ENCODE measurements at places on chromosomes 7 and 10.

GRCh38 chr10:88165849-88166271, 302.4 kb downstream of the PTEN start:
- no peak for DNase-seq

DNA sequence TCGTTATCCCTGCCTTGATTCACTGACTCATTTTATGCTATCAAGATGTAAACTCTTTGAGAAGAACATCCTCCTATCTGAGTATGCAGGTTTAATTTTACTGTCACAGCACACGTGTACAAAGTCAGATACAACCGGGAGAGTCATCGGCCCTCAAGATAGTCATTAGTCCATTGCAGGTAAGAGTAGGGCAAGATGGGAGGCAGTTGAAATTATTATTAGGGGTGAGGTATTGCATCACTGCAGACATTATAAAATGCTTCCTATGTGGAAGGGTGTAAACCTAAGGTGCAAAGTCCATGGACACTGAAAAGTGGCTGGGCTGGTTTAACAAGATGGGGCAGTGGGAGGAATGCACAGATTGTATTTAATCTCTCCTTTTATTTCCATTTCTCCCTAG, 113.7 kb downstream of the ARL4A start:
- DNase-seq: no peak

- DNase-seq: no peak
Observed at GRCh38 chr7:131689662-131690234, 133.3 kb upstream of the PODXL start.

- no peak for DNase-seq
Observed at GRCh38 chr7:42254217-42254616, 17.2 kb upstream of the GLI3 start.

DNA sequence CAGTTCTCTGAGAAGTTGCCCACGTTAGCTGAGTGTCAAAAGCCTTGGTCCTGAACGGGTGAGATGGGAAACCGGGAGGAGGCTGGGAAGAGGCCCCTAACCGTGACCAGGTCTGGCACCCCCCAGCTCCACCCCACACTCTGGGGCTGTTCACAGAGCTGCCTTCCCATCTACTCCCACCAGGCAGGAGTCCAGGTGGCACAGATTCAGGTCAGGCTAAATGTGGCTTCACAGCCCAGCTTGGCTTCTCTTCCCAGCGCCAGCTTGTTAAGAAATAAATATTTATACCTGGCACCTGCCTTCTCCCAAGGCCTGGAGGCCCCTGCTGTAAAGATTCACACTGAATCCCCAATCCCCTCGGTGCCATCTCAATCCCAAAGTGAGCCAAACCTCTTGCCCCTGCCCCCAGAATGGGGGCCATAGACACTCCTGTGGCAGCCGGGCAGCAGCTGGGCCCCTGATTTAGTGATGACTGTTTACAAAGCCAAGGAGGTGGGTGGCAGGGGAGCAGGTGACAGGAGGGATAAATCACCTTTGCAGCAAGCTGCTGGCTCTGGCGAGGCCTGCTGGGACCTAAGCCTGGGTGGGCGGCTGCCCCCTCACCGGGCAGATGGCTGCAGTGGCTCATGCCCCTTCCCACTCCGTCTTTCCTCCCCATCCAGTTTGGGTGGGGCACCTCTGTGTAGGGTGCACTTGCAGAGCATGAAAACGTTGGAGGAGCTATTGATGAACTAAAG, 72.5 kb downstream of the GOLGA7B start:
- no peak for DNase-seq

DNA sequence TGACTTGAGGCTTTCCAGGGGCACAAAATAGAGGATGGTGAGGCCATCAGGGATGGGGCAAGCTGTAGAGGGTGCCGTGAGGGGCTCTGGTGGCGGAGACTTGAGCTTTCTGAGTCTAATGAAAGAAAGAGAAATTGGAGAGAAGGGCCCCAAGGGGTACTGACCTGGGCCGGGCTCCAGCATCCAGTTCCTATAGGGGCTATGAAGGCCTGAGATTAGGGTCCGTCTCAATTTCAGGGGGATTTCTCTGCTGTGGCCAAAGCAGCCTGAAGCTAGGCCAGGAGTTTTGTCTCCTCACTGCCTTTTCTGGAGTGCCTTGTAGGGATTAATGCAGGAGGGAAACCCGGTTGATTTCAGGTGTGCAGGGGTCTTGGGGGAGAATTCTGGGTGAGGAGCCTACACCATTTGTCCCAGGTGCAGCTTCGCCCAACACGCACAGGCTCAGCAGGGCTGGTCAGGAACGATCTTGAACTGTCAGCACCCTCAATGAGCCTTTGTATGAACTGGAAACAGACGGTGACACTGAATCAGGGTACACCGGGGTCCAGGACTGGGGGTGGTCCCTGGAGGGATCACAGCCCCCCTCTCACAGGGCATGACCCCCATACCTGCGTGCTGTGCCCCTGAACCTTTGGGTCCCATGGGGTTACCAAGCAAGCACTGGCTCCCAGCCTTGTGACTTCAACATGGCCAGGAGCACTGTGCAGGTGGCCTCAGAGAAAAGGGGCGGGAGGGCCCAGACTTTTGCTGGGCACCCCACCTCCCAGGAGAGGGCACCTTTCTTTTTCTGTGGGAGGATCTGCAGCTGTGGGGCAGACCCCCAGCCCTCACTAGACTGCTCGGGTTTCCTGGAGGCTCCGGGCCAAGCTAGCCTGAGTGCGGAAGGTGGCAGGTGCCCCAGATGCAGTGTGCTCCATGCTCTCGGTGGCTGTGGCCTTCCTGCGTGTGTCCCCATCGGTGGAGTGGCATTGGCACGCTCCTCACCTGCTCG, 122.9 kb upstream of the RET start:
- DNase-seq: no peak

GRCh38 chr10:73983096-73984047, 14.5 kb upstream of the VCL start:
- DNase-seq: no peak

DNA sequence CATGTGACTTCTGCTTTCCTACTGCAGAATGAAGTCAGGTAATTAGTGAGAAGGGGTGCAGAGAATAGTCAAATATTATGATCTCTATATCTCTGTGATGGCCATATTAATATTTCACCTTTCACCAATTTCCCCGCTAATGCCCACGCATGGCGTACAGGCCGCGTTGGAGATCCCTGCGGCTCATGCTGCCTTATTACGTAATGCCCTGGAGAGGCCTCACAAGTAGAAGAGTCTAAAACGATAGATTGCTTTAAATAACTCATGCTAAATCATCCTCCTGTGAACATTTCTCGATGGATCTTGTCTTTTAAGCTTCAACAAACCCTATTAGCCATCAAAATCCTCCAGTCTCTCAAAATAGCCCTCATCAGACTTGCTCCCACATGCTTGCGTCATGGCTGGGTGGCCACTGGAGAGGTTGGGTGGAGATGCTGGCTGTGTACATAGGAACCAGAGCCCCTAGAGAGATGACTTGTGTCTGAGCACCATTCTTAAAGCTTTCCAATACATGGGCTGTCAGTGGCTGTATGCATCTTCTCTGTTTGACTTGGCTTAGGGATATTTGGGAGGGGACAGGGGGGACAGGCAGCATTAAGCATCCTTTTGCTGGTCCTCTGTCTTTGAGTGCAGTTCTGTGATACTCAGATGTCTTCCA, 79.5 kb upstream of the INSYN2A start:
- DNase-seq: no peak

GRCh38 chr7:71144963-71145362, 13.0 kb downstream of the GALNT17 start:
- no peak for DNase-seq

DNA sequence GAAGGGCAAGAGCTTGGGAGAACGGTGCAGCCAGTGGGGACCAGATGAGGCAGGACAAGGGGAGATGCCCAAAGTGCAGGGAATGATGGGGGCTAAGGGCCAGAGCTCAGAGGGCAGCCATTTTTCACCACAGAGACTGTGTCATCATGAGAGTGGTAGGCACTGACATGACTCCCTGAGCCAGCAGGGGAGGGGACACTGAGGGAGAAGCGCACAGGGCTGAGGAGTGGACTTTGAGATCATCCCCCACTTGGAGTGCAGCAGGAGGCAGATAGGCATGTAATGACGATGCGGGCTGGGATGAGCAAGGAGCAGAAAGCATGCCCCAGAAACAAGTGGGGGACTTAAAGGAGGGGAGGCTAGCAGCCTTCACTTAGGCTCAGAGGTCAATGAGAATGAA, 5.2 kb upstream of the SMKR1 start:
- no peak for DNase-seq

DNA sequence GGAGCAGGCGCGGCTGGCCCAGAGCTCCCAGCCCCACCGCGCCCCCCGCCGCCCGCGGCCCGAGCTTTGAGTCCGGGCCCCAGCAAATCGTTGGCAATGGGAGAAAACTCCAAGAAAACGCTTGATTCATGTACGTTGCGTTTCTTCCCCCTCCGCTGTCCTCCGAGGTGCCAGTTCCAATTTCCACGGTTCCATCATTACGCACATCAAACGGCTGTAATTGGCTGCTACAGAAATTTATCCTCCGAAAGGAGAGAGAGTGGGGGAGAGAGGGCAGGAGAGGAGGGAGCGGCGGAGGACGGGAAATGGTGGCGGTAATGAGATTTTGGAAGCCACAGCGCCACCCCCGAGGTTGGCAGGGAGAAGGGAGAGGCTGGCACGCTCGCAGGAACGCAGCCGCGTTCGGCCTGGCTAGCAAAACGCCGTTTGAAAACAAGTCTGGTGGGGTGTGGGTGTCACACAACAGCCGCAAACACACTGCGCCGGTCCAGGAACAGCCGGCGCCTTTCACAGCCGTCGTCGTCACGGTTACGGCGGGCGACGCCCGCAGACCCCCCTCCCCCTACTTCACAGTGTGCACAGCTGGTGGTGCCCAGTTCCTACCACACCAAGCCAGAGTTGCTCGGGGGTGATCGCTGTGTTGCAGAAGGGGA, 57.5 kb downstream of the UNCX start:
- DNase-seq: no peak

DNA sequence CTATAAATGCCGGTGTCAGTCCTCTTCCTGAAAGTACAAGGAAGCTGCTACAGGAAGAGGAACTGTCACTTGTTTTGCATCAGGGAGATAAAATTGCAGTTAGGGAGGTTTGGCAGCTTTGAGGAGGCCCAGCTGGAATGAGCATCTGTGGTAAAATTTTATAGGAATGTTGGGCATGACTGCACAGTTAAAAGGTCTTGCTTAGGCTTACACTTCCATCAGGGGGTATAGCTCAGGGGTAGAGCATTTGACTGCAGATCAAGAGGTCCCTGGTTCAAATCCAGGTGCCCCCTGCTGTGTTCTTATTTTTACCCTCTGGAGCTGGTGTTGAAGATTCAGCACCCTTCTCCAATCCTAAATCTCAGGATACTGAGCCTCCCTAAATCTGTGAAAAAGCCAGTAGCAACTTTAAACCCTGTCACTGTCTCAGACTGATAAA, 65.9 kb downstream of the ZNF467 start:
- no peak for DNase-seq

- DNase-seq: no peak
Observed at GRCh38 chr10:69312528-69312927, 34.2 kb downstream of the HK1 start.

DNA sequence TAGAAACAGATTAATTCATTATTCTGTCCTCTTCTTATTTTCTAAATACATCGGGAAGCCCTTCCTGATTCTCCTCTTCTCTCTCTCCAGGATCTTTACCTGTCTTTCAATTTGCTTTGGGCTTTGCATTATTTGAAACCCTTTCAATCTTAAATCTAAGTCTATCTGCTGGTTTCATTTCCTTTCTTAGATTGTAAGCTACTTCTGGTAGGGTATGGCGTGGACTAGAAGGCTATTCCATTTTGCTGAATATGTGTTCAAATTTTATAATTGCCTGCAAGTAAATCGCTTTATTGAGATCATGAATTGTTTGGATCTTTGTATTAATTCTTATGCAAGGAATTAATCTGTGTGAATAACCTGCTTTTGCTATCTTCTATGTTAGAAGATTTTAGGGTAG, 11.1 kb downstream of the STAM start:
- no peak for DNase-seq

- DNase-seq: no peak
Observed at GRCh38 chr10:119161680-119162451, 3.6 kb downstream of the SFXN4 start.

DNA sequence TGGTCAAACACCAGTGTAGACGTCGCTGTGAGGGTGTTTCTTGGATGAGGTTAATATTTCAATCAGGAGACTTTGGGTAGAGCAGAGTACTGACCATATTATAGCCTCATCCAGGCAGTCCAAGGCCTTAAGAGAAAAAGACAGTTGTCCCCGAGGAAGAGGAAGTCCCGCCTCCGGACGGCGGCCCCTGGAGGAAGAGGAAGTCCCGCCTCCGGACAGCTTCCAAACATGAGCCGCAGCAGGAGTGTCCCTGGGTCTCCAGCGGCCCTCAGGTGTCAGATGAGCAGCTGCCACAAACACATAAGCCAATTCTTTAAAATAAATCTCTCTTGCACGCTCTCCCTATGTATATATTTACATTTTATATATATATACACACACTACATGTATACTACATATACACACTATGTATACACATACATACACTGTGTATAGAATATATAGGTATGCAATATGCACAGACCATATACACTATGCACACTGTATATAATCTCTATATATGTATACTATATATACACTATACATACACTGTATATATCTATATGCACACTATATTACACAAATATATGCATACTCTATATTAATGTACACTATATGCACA, 37.5 kb downstream of the PWWP2B start:
- DNase-seq: no peak

DNA sequence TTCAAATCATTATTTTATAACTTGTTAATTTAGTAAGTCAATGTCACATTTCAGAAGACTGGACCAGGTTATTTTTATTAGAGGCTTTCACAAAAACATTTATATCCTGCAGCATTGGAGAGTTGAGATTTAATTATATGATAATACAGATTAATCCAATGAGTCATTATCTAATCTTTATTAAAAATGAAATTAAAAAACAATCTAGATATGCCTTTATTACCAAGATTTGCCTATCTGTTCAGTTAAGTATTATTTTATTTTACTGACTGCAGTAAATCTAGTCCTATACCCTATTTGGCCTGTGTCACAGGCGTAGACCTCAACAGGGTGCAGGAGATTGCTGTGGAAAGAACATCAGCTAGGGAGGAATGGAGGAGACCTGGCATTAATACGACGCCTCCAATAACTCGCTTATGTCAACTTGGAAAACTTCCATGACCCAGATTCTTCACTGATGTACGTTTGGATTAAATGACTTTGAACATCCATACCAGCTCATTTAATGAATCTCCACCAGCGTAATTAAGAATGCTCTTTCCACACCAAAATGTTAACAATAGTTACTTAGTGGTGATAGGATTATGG, 18.2 kb downstream of the PAXIP1 start:
- no peak for DNase-seq

GRCh38 chr10:49298983-49299815, at the start of gene C10orf71:
Gene C10orf71 (plus strand): TSS chr10:49299170. CDS start chr10:49322546, 23,376 bp downstream.
- no peak for DNase-seq

DNA sequence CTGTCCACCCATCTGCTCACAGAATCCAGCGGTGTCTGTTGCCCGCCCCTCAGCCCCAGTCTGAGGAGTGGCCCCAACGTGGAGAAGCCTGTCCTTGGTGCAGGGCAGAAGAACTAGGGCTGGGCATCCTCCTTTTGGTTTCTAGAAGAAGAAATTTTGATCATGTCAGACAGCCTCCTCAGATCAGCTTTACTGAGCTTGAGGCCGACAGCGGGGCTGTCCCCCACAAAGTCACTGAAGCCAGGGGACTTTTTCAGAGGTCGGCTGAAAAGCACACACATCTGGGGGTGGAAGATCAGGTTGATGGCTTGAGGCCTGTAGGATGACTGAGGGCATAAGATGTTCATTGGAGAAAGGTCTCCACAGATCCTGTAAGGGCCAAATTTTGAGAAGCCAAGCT, 767.9 kb downstream of the GRID1 start:
- DNase-seq: no peak
